Cortex of kidney (tissue), 1 donor: ENCODE measurements at places on chromosomes 16 and 17.

- no peak for DNase-seq
Observed at GRCh38 chr17:40181205-40181604, 3.9 kb downstream of the RAPGEFL1 start.

DNA sequence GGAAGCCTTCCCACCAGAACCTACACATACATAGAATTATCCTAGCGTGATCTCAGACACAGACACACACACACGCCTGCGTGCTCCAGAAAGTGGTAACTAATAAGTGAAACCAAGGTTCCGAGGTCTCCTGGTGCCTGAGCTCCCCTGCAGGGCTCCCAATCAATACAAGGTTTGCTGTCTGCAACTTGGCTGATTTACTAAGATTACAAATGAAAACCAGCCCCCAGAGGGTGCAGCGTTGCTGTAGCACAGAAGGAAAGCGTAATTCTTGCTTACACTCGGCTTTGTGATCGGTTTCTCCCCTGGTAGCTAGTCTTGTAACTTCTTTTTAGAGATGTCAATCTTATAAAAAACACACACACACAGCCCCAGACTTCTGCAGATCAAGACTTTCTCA, 334.1 kb upstream of the XYLT1 start:
- DNase-seq, result no peak

GRCh38 chr16:27822996-27823395, 240.5 kb downstream of the GSG1L start:
- no peak for DNase-seq

- DNase-seq, result no peak
Observed at GRCh38 chr17:52824542-52824941, 666.0 kb upstream of the CA10 start.

- no peak for DNase-seq
Observed at GRCh38 chr17:40402668-40403067, 15.0 kb downstream of the TOP2A start.

GRCh38 chr16:87948119-87948545, 3.1 kb upstream of the BANP start:
- no peak for DNase-seq

DNA sequence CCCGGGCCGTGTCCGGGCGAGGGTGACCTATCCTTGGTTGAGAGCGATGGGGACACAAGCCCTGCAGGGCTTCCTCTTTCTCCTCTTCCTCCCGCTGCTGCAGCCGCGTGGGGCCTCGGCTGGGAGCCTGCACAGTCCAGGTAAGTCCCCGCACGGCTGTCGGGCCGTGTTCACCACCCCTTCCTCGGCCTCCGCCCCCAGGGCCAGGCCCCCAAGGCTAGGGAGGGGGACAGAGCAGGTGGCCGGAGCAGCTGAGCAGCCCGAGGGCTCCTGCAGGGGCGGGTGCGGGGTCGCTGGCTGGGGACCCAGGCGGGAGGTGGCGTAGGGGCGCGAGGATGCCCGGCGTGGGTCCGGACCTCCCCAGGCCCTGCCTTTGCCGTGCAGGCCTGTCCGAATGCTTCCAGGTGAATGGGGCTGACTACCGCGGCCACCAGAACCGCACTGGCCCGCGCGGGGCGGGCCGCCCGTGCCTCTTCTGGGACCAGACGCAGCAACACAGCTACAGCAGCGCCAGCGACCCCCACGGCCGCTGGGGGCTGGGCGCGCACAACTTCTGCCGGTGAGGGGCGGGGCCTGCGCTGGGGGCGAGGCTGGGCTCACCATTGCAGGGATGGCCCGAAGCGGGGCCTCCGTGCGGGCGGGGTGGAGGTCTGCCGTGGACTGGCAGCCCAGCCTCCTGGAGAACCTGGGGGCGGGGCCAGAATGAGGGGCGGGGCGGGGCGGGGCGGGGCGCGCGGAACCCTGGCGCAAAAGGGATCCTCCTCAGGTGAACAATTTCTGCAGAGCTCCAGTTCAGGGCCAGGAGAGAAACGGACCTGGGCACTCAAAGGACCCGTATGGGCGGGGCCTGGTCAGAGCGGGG, 631 bp downstream of the KREMEN2 start:
- DNase-seq, result no peak

GRCh38 chr16:81350306-81350615, 35.5 kb downstream of the GAN start:
- no peak for DNase-seq

GRCh38 chr16:49837688-49838410, 18.1 kb downstream of the ZNF423 start:
- DNase-seq, result no peak

GRCh38 chr16:53832896-53833544, 129.1 kb downstream of the FTO start:
- DNase-seq, result no peak

DNA sequence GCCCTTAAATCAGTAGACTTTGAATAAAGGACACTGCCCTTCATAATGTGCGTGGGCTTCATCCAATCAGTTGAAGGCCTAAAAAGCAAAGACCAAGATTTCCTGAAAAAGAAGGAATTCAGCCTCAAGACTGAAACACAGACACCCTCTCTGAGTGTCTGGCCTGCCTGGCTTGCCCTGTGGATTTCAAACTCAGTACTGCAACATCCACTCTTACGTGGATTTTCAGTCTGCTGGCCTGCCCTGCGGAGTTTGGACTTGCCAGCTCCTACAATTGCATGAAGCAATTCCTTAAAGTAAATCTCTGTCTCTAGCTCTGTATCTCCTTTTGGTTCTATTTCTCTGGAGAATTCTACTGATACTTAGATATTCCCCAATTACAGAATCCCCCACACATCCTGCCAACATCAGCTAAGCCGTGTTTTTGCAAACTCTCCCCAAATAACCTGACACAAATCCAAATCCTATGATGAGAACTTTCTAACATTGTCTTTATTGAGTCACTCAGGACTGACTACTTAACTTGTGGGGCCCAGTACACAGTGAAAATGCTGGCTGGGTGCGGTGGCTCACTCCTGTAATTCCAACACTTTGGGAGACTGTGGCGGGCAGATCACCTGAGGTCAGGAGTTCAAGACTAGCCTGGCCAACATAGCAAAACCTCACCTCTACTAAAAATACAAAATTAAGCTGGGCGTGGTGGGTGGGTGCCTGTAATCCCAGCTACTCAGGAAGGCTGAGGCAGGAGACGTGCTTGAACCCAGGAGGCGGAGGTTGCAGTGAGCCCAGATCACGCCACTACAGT, 7.2 kb upstream of the TNFRSF17 start:
- no peak for DNase-seq

DNA sequence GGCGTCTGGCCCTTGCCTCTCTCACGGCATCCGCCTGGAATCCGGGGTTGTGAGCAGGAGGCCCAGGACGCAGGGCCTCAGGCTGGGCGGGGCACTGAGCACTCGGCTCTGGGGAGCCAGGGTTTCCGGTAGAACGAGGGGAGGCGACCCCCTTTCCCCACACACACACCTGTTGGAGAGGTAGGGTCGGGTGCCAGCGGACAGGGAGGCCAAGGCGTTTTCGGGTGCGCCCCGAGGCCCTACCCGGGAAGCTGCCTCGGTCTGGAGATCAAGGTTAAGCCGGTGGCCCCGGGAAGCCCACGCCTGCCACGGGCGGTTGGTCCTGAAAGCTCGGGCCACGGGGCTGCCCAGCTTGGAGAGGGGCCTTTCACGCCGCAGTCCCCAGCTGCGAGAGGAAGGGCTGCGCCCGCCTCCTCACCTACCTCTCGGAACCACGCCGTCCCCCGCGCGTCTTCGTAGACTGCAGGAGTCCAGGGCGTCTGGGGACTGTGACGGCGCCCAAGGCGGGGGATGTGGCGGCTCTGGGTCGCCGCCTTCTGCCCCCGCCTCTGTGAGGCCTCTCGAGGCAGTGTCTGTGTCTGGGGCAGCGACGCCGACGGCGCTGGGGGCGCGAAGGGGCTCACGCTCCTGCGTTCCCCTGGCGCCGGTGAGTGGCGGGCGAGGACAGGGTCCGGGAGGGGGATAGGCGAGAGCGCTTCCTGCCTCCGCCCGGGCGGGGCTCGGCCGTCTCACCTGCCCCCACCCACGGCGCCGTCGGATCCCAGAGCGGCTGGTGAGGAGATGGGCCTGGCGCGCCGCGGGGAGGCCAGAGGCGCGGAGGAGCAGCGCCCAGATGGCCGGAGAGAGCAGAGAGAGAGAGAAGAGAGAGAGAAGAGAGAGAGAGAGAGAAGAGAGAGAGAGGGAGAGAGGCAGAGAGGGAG, 20.3 kb upstream of the HOXB9 start:
- no peak for DNase-seq

GRCh38 chr16:55016515-55016914, 85.8 kb downstream of the IRX5 start:
- no peak for DNase-seq

- no peak for DNase-seq
Observed at GRCh38 chr17:30248786-30249185, 13.3 kb upstream of the SLC6A4 start.

DNA sequence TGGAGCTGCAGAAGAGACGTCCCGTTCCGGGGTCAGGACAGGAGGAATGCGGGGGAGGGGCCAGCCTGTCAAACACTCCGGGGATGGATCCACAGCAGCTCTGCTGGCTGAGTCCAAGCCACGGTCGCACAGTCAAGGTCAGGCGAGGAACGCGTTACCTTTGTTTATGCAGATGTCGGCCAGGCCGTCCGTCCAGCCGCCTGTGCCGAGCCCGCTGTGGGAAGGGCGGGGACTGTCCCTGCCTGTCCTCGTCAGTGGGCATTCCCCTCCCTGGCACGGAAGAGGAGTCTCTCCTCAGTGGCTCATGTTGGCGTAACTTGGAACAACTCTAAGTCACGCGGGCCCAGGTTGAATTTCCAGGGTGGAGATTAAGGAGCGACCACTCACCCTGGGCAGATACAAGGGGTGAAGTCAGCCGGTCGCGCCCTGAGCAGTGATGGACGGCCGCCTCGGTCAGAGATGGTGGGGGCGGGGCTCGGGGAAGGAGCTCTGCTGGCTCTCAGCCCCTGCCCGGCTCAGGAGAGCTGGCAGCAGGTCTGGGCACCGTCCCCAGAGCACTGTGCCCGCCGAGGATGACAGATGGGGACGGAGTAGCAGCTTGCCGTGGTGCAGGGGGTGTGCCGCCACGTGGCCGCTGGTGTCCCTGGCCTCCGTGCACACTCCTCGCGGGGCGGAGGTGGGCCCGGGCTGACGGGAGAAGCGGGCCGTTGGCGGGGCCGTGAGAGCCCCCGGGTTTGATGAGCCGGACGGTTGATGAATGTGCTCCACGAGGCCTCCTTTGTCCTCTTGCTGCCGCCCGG, 7.3 kb downstream of the CACNA1H start:
- DNase-seq, result no peak

DNA sequence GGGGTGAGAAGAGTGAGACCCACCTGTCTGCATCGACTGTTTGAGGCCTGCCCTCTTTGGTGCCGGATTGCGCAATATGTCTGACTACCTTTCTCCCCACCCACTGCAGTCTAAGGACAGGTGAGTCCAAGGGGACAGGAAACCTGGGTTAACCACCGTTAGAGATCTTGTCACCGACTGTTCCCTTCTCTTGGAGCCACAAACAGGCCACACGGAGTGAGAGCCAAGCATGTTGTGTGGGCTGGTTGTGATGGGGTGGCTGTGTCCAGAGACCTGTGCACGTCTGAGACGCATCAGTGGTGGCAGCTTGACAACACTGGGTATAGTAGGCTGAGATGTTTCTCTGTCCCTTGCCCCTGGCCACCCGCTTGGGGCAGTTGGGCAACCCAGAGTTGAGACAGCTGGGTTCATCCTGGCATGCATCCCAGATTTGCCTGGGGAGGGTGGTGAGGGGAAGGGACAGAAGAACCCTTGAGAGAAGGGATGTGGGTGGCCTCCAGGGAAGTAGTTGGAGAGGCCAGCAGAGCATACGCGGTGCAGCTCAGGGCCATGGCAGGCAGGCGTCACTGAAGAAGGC, 21.4 kb downstream of the MPRIP start:
- no peak for DNase-seq

- no peak for DNase-seq
Observed at GRCh38 chr17:67696853-67697498, 20.8 kb upstream of the NOL11 start.

DNA sequence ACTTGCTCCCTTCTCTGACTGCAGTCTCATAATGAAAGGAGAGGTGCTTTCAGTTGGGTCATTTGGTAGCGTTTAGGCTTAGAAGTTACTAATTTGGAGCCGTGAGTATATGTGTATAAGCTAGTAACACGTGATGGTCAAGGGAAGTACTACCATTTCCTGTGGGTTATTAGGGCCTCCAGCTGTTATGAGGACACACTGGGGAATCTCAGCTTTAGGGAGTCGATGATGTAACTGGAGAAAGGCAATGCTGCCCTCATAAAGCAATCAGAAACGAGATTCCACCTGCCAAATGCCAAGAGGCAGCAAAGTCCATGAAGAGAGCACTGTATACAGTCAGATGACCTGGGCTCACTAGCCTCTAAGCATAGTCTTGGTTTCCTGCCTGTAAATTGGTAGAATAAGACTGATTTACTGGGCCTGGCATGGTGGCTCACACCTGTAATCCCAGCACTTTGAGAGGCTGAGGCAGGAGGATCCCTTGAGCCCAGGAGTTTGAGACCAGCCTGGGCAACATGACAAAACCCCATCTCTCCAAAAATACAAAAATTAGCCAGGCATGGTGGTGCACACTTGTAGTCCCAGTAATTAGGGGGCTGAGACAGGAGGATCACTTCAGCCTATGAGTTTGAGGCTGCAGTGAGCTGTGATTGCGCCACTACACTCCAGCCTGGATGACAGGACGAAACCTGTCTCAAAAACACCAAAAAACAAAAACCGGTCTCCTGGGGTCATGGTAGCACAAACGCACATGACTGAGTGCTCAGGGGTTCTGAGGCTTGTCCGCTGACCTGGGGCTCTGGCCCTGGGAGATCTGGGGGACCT, 53.0 kb downstream of the SF3B3 start:
- no peak for DNase-seq

DNA sequence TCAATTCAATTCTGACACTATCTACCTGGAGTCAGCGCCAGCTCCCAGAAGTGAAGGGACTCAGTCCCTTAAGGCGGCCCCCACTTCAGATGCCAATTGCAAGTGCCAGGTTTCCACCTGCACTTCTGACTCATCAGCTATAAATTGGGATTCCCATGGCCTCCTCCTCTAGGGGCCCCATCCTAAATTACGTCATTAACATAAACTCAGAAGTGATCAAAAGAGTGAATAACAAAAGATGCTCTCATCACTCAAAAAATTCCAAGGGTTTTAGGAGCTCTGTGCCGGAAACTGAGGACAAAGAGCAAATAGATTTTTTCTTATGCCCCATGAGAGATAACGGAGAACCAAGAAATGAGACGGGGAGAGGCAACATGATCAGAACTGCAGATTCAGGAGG, 148.6 kb upstream of the IRX6 start:
- DNase-seq, result no peak

- DNase-seq, result no peak
Observed at GRCh38 chr16:11460820-11461594, 115.7 kb downstream of the RMI2 start.

GRCh38 chr16:29806099-29806579, at the start of gene MAZ:
Gene MAZ (plus strand): TSS chr16:29806529. CDS start chr16:29806702, 173 bp downstream.
- DNase-seq, result no peak

GRCh38 chr17:6677158-6677831, 25.7 kb downstream of the C17orf100 start:
- no peak for DNase-seq

DNA sequence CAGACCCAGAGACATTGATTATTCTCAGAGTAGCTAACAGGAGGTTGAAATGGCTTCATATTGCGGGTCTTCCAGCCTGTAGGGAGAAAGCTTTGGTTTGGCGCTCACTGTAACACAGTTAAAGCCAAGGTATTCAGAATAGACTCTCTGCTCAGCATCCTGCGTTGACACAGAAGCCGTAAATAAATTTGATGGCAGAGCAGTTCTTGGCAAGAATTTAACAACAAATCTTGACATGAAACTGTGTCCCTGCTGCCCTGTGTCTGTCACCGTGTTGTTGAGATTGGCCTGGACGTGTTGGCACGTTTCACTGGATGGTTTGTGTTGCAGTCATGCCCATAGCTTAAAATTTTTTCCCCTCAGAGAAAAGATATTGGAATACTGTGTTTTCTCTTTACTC, 359.6 kb downstream of the SNX29 start:
- no peak for DNase-seq
